Effector memory CD8-positive, alpha-beta T cell (primary cell): ENCODE measurements at places on chromosomes 3 and 15.

DNA sequence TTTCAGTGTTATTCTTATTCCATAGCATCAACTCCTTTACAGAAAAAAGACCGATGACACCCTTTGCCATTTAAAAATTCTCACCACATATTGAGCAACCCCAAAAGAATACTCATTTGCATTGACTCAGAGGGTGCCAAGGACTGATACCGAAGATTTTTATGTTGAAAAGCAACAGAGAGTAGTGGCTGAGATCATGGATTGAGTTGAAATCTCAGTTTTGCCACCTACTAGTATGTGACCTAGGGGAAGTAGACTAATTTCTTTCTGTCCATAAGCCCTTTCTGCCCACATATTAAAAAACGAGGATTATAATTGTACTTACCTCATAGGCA, 313.9 kb upstream of the SATB1 start:
- DNase-seq, result no peak

GRCh38 chr3:162348912-162349311, 852.3 kb downstream of the OTOL1 start:
- no peak for DNase-seq

- DNase-seq, result no peak
Measured at GRCh38 chr3:156395961-156396710, 158.8 kb downstream of the SSR3 start.

DNA sequence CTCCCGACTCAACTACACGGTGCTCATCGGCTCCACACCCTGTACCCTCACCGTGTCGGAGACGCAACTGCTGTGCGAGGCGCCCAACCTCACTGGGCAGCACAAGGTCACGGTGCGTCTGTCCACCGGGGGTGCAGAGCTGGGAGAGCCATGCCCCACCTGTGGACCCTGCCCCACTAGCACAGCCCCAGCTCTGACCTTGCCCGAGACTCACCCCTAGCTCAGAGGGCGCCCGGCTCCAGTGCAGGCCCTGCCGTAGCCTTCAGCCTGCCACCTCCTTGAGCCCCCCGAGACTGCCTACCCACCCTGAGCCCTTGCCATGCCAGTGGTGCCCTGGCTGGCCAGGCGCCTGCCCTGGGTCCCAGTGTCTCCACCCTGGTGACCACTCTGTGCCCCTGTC, 34.9 kb downstream of the PLXNA1 start:
- DNase-seq, result no peak

DNA sequence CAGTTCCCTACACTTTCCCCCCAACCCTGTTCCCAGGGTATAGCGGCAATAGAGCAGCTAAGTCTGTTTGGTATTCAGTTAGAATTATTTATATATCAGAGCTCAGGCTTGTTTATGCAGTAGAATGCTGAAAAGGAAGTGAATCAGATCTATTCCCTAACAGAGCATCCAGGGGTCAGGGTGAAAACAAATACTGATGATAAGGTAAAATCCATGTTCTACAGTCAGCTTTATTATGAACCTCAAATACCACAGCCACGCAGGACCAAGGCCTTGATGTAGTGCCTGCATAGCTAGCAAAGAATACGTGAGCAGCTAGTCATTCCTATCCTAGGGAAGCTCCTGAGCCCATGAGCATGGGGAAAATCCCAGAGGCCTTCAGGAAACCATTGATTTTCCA, 229.7 kb upstream of the ICE2 start:
- no peak for DNase-seq

DNA sequence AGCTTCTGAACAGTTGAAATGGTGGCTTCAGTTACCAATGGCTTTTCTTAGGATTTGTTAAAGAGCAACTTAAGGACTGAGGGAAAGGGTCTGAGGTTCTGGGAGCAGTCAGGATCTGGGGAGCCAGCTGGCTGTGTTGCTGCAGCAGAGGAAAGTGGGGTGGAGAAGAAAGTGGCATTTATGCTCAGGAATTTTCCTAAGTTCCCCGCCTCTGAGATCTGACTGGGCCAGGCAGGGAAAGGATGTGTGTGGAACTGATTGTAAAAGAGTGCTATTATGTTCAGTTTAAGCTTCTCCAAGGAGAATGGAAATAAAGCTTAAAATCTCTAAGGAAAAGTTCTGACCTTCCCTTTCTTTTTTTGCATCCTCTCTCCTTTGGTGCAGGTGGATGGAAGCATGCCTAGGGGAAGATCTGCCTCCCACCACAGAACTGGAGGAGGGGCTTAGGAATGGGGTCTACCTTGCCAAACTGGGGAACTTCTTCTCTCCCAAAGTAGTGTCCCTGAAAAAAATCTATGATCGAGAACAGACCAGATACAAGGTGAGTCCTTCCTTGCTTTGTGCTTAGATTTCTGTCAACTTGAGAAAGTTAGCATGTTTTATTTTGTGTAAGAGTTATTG, 37.8 kb downstream of the IQGAP1 start:
- DNase-seq, result no peak
